ENCODE measurements at places on chromosomes 1 and 21.

DNA sequence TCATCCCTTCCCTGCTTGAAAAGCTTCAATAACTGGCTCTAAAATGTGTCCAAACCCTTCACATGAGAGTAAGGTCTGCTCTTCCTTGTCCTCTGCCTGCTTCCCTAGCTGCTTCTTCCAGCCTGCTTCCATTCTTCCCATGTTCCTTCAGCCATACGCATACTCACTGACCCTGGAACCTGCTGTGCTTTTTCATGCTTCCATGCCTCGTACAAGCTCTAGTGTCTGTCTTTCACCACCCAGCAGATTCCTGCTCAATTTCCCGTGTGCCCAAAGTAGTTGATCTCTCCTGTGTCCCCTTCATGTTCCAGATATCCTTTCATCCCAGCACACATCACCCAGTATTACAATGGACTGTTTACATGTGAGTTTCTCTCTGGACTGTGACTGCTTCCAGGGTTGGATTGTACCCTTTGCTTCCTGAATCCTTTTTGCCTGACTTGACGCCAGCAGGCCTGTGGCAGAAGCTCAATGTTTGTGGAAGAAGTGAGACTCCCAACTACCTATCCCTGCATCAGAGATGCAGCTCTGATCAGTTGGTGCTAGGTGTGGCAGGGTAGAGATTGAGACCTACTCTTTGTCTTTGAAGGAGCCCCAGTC lies 35.9 kb upstream of the RNF19B start:
- DNase-seq, result no peak

GRCh38 chr21:16194788-16195537 lies 465.2 kb downstream of the USP25 start:
- DNase-seq, result no peak

GRCh38 chr1:52672946-52673345 lies 25.2 kb downstream of the COA7 start:
- no peak for DNase-seq

- DNase-seq, result no peak
Observed at GRCh38 chr1:10852486-10852885, 56.0 kb upstream of the CASZ1 start.

- no peak for DNase-seq
Observed at GRCh38 chr1:157371826-157372225, 180.5 kb downstream of the FCRL5 start.

DNA sequence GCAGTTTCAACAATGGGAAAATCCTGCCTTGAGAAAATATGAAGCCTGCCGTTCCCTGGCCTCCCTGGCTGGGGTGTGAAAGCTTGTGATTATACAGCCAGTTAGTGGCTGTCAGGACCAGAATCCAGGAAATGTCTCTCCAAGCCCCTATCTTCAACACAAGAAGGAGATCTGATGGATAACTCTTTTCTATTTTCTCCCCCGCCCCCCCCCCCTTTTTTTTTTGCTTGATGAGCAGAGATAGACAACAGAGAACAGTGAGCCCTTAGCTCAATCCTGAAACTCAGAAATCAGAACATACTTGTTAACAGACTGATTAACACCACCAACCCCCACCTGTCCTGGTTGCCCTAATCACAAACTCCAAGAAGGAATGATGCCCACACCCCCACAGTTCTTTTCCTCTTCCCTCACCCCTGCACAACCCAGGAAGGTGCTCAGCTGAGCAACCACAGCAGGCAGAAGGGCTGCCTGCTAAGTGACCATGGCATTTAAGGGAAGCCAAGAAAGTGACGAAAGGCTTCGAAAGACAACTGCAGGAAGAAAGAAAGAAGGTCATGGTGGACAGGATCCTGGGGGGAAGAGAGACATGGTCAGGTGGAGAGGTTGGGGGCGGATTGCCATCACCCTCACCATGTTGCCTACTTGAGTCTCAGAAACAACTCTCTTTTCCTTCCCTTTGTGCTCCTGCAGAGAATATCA lies 12.3 kb upstream of the DENND2D start:
- DNase-seq, result no peak

GRCh38 chr1:171247501-171247900 lies 793 bp upstream of the FMO1 start:
- DNase-seq, result no peak

- no peak for DNase-seq
Observed at GRCh38 chr1:55045430-55045829, 6.1 kb downstream of the PCSK9 start.

DNA sequence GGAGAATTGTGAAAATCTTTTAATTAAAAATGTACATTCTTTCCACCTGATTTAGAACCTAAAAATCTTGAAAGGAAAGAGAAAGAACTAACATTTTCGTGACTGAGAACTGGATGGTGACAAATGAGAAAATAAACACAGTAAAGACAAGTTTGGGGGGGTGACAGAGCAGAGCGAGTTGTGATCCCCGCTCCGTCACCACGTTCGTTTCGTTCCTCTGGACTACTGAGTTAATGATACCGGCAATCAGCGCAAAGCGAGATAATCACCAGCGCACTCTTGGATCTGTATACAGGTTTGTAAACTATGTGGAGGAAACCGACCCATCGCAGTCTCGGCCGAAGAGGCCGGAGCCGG lies 31.2 kb upstream of the CFAP126 start:
- DNase-seq, result no peak

DNA sequence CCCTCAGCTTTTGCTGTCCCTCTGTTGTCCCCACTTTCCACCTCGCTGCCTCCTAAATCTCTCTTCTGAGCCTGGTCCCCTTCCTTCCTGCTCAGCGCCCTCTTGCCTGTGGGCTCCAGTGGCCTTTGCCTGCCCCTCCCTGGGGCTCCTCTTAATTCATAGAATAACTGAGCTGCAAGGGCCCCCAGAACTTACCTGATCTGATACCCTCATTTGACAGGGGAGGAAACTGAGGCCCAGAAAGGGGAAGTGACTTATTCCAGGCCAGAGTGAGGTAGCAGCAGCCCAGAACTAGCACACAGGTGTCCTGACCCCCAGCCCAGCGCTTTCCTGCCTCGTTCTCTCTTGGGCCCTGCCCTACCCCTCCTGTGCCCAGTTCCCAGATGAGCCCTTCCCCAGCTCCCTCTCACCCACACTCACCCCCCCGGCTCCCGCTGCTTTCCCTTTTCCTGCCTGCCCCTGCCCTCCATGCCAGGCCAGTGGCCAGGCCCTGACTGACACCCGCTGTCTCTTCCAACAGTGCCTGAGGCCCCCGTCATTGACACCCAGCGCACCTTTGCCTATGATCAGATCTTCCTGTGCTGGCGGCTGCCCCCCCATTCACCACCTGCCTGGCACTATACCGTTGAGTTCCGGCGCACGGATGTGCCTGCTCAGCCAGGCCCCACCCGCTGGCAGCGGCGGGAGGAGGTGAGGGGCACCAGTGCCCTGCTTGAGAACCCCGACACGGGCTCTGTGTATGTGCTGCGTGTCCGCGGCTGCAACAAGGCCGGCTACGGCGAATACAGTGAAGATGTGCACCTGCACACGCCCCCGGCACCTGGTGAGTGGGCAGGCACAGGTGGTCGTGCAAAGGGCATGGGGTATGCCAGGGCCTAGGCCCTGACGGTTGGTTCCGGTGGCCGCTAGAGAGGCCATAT lies 5.7 kb downstream of the TRIM46 start:
- no peak for DNase-seq

DNA sequence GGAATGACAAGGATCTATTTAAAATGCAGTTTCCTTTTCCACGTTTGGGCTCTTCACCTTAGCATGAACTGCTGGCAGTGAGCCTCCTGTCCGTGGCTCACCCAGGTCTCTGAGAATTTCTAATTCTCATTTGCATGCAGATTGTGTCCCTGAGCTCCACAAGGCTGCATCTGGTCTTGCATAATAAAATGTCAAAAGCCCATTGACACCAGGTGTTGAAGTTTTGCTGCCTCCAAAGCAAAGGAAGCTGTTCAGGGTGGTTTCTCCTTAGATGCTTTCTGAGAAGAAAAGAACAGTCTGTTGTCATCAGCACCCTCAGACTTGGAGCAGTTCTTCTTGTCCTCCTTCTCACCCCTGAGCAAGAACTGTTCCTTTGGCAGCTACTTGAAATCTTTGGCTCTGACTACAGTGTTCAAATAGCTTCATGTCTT lies 433.1 kb upstream of the KAZN start:
- DNase-seq, result no peak

DNA sequence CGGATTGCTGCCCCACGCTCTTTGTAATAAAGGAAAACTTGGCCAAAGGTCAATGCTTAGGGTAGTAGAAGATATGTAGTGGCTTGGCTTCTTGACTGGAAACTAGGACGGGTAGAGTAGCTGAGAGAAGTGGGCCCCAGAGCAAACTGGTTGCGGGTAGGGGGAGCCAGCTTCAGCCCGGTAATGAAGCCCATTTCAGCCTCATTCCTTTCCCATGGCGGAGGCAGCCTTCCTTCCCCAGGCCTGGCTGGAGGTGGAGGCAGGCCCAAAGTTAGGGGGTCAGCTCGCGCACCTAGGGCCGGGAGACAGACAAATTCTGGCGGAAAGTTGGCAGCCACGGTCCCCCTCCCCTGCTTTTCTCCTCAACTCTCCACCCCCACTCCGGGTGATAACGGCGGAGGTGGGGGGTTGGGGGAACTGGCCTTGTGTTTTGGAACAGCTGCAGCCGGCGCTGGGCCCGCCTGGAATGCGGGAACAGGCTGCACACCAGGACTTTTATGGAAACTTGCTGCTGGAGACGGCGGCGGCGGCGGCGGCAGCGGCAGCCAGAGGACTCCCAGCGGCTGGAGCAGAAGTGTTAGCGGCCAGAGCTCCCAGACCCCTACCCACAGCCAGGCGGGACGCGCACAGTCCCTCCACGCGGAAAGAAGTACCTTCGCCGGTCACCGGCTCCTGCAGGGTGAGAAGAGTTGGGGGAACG lies at the start of gene NEXN:
Gene NEXN (plus strand): TSS at position 544 of the 700 bp plus-strand sequence. CDS start 27,483 bp downstream, outside the sequence.
- DNase-seq, result no peak

- no peak for DNase-seq
Observed at GRCh38 chr1:25026730-25027450, 96.8 kb upstream of the RUNX3 start.

DNA sequence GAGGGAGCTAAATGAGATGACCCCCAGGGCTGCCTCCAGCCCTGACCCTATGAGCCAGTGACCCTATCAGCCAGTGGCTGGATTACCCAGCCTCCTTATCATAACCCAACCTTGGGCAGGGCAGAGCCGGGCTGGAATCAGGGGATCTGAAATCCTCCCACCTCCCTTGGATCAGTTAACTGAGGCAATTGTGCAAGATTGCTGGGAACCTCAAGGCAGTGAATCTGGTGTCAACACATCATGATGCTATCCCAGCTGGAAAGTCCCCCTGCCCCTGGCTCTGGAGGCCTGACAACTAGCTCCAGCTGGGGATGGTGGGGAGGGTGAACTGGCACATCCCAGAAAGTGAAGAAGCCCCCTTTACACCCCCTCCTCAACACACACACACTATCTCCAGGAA lies 6.4 kb upstream of the TSPAN1 start:
- no peak for DNase-seq

DNA sequence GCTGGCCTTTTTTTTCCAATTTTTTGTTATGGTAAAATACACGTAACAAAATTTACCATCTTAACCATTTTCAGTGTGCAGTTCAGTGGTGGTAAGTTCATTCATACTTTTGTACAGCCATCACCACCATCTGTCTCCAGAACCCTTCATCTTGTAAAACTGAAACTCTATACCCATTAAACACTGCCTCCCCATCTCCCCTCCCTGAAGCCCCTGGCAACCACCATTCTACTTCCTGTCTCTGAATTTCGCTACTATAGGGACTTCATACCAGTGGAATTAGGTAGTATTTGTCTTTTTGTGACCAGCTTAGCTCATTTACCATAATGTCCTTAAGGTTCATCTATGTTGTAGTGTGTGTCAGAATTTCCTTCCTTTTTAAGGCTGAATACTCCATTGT lies 8.7 kb downstream of the PKNOX1 start:
- no peak for DNase-seq

DNA sequence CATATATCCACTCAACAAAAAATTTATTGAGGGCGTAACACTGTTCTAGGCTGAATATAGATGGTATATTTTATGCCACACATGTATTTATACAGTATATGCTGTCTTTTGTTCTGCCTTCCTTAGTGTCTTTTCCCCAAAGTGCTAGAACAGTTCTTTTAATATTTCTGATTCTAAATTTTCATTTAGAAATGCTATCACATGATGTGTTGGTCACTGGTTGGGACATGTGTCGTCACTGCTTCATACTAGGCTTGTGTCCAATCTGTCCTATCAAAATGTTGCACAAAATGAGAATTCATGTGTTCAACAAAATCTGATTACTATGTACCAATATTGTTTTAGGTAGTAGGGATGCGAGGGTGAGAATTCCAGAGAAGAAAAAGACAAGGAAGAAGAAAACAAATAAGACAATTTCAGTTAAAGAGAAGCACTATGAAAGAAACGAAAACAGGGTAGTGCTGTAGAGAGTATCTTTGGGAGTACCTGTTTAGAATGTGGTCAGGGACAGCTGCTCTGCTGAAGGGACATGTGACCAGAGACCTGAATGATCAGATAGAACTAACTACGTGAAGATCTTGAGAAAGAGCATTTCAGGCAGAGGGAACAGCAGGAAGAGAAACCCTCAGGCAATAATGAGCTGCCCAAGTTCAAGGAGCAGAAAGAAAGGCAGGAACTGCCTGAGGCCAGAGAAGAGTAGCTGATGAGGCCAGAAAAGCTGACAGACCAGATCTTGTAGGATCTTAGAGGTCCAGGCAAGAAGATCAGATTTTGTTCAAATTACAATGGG lies 1.3 kb downstream of the KMO start:
- no peak for DNase-seq

DNA sequence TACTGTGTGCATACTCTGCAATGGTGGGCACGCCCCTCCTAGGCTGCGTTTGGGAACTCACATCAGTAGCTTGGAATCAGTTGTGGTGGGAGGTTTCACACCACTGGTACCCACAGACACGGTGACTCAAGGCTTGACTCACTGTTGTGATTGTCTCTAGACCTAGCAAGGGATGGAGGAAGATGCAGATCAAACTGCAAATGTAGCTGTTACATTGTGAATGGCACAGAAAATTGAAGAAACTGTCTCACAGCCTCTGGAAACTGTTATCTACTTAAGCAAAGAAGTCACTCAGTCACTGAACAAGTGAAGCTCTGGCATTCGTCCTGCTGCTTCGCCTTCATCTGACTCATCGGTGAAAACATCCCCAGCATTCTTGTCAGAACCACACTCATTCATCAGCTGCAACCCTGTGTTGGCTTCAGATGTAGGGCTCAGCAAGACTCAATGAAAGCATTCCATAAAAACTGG lies 59.5 kb downstream of the POFUT2 start:
- no peak for DNase-seq

DNA sequence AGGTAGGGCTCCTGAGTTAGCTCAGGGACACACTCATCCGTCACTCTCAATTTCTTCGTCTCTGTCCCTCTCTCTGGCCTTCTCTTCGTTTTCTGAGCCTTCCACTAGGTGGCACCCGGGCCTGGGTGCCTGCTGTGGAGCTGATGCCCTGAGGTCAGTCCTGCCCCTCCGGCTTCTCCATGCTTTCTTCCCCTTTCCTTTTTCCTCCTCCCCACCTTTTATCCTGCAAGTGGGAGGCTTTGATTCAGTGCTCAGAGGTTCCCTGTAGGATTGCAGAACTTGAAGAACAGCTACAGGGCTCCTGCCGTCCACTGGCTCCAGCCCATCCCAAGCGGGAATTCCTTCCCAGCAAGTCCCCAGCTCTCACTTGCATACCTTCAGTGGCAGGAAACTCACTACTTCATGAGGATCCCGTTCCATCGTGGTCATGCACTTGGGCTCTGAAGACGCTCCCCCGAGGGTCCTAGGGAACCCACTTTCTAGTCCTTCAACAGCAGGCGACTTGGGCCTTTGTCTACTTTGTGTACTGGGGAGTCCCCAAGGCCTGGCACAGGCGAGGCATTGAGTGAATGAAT lies 45.6 kb downstream of the SRRM1 start:
- DNase-seq, result peak; percentile 37

Data from pulmonary artery endothelial cell (primary cell).